ENCODE measurements at places on chromosomes 6 and 20.

- no peak for DNase-seq
These were observed 582.9 kb upstream of the CDH4 start for GRCh38 chr20:60669211-60669610.

- DNase-seq: no peak
These were observed 6.3 kb downstream of the ALDH8A1 start for GRCh38 chr6:134943522-134944111.

DNA sequence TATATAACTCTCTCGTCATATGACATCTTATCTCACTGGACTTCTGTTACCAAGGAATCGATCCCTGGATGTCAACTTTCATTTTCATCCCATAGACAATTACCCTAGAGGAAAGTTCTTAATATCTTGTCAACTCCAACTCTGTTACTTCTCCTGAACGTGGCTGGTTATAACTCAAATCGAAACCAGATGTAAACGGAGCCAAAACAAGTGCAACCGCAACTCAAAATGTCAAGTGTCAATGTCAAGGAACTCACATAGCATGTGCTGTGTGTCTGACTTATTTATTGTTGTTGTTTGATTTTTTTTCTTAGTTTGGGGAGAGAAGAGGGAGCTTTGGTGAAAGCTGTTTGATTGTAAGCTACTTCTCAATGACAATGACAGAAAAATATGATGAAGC is 108.6 kb downstream of the VIP start:
- no peak for DNase-seq

- DNase-seq: no peak
These were observed 124.4 kb upstream of the EDN1 start for GRCh38 chr6:12165722-12166280.

- no peak for DNase-seq
These were observed 911.1 kb upstream of the MAN1A1 start for GRCh38 chr6:120260636-120261035.

GRCh38 chr6:108482559-108482958 is 78.2 kb upstream of the FOXO3 start:
- no peak for DNase-seq
